Stimulated activated CD4-positive, alpha-beta T cell treated with anti-CD3 and anti-CD28 coated beads, Interleukin-4, amount 100 ng/mL, for 4 hours (primary cell): ENCODE measurements at places on chromosomes 4 and X.

DNA sequence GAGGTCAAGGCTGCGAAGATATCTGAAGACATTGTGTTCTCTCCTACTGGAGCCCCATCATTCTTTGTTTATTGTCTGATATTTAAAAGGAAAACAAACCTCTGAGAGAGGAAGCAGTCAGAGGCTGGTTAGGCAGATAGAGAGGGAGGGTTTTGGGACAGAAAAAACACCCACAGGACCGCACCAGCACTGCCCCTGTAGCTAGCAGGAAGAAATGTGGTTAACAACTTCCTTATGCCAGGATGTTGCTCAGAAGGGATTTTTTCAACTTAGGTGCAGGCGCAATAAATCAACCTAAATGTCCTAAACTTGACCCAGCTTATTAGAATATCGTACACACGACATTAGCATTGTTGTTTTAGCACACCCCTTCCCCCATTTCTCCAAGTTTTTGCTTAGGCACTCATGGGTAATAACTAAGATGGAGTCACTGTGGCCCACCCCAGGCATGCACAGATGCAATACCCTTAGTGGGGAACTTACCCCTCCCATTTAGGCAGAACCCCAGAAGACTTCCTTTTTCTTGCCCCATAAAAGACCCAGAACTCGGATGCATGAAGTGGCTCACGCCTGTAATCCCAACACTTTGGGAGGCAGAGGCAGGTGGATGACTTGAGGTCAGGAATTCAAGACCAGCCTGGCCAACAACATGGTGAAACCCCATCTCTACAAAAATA lies 2.8 kb upstream of the ZNF718 start:
- no peak for DNase-seq

- no peak for DNase-seq
These were observed 24.4 kb downstream of the SYAP1 start for GRCh38 chrX:16743604-16744325.

DNA sequence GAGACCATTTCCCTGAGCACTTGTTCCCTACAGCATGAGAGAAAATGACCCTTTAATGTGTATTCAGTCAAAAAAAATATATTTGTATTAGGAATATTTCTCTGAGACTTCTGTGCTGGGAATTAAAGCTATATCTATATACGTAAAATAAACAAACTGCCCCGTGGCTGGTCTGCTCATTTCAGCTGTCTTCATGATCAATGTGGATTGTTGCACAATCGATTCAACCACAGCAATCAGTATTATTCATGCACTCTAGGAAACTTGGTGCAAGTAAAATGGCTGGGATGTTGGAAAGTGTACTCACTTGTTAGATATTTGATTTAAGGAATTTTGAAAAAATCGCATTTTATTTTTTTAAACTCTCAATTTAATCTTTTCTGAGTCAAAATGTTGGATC lies 307.9 kb upstream of the ZFP42 start:
- no peak for DNase-seq

- DNase-seq, result no peak
These were observed 390.1 kb downstream of the PDGFC start for GRCh38 chr4:156581282-156582063.

DNA sequence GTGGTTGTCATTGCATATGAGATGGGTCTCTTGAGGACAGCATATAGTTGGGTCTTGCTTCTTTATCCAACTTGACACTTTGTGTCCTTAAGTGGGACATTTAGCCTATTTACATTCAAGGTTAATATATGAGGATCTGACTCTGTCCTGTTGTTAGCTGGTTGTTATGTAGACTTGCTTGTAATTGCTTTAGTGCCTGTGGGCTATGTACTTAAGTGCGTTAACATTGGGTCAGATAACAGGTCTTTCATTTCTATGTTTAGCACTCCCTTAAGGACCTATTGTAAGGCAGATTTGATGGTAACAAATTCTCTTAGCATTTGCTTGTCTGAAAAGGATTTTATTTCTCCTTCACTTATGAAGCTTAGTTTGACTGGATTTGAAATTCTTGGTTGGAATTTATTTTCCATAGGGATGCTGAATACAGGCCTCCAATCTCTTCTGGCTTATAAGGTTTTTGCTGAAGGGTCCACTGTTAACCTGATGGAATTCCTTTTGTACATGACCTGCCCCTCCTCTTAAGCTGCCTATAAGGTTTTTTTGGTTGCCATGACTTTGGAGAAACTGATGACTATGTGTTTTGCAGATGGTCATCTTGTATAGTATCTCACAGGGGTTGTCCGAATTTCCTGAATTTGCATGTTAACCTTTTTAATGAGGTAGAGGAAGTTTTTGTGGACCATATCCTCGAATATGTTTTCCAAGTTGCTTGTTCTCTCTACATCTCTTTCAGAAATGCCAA lies 162.0 kb downstream of the NKX6-1 start:
- no peak for DNase-seq

DNA sequence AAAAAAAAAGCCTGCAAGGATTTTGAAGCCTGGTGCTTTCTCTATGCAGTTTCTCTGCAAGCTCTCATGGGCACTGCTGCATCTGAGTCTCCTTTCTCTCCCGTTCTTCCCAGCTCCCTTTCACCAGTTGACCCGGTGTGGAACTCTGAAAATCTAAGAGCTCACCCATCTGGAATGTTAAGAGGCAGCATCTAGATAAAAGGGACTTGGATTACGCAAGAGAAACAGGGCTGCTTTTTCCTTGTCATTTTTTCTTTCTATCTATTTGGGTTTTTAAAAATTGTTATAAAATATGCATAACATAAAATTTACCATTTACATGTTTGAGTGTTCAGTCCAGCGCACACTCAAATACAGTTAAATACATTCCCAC lies 95.2 kb upstream of the RPS6KA3 start:
- no peak for DNase-seq

- no peak for DNase-seq
These were observed 44.2 kb downstream of the MAML3 start for GRCh38 chr4:140109737-140110136.
